ENCODE measurements at places on chromosomes 7 and 10. TPM values are rescaled to one million over a fixed set of nuclear protein-coding genes. Genes with fewer than 3 reads are reported as not detected.

DNA sequence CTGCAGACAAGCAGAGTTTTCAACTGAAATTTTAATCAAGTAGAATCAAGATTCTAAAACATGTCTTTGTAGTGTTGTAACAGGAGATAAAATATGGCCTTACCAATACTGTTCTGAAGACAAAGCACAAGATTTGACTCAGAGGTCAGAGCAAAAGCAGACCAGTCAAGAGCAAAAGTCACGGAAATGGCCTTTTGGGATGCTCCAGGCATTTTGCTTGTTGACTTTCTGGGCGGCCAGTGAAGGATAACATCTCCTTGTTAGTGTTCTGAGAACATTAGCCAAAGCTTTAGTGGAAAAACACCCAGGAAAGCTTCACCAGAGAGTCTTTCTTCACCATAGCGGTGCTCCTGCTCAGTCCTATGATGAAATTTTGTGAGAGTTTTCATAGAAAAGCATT, 590.6 kb downstream of the ARL4A start:
- no peak for DNase-seq

DNA sequence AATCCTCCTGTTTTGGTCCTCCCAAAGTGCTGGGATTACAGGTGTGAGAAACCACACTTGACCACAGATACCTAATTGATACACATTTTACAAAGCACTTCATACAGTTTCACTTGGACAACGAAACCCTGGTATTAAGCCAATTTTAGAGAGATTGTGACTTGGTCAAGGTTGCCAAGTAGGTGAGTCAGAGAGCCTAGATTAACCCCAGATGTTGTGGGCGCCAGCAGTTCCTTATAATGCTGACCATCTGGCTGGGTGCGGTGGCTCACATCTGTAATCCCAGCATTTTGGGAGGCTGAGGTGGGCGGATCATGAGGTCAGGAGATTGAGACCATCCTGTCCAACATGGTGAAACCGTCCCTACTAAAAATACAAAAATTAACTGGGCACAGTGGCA, 4.9 kb upstream of the PHKG1 start:
- peak; percentile 37 for DNase-seq

DNA sequence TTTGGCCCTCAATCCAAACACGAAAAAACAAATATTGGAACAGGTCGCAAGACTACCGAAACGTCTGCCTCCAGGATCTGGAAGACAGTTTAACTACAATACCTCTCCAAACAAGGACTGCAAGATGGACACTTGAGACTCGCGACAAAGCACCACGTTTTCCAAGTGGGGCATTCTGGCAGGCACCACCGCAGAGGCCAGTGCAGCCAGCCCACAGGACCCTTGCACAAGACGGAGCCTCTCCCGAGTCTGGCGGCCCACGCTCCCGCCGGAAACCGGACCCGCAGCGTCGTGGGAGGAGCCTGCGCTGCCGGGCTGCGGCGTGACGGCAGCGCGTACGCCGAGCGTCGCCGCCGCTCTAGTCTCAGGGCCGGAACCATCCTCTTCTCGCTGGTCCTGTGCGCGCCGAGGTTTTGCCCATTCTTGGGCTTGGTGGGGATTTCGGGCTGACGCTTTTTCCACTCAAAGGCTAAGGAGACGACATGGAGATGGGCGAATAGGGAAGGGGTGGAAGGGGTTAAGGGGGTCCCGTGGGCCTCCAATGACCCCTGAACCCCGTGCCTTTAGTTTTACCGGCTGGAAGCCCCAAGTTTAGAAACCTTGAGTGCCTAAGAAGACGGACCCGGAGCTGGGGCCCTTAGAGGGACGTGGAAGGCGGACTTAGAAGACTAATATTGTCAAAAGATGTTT, at the start of gene ORC5:
Gene ORC5 (minus strand): TSS at position 283 of the 690 bp plus-strand sequence. CDS start 109 bp downstream, at position 174.
- DNase-seq = peak; percentile 95

DNA sequence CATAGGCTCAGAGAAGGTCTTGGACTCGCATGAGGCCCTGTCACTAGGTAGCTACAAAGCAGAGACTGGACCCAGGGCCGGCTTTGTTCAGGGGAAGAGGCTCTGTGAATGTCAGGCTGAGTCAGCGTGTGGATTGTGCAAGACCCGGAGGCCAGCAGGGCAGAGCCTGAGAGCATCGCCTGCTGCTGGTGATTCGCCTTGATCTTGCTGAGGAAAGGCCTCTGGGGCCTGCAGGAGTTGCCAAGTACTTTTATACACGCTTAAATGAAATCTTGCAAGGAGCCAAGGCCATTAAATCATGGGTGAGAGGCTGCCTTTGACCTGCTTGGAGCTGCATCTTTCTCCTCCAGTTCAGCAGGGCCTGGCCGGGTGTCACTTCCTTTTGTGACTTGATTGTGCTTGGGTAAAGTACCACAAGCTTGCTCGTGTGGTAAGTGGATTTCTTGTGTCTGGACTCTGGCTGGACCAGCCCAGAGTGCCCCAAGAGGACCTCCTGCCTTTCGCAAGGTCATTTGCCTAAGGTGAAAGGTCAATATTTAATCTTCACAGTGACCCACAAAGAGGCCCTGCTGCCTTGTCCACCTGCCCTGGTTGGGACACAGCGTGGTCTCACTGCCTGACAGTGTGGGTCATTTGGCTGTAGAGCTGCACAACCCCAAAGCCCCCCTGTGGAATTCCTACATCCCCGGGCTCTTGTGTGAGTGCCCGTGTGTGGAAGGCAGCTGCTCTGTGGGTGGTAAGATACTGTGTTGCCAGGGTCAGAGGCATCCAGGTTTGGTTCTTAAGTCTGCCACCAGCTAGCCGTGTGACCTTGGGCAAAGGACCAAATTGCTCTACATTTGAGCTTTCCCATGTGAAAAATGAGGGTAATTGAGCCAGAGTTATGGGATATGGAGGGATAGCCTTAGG, 38.6 kb upstream of the SH2D4B start:
- DNase-seq = peak; percentile 81

The HPS1 gene
- polyA plus RNA-seq = 17.3 TPM

The GPR85 gene
- polyA plus RNA-seq = 2.3 TPM
